Activated T-helper 1 cell treated with anti-CD3 and anti-CD28 coated beads, Interleukin-12 subunit alpha, Interleukin-12 subunit beta, Interleukin-2, Interleukin-4 antibody, amounts not matched to agents 30 ng/mL and 10 ng/mL and 1 ng/mL, durations not matched to agents 14 hours and 24 hours and 36 hours (primary cell): ENCODE measurements at places on chromosomes 7 and 10. TPM values are rescaled to one million over a fixed set of nuclear protein-coding genes. Genes with fewer than 3 reads are reported as not detected.

Gene CCDC146
- 1.2 and 2.1 TPM in 2 replicates for total RNA-seq

GRCh38 chr7:4550117-4550516 lies 132.0 kb upstream of the FOXK1 start:
- no peak for DNase-seq

Gene TDRD1
- 0.10 and 0.13 TPM in 2 replicates for total RNA-seq

DNA sequence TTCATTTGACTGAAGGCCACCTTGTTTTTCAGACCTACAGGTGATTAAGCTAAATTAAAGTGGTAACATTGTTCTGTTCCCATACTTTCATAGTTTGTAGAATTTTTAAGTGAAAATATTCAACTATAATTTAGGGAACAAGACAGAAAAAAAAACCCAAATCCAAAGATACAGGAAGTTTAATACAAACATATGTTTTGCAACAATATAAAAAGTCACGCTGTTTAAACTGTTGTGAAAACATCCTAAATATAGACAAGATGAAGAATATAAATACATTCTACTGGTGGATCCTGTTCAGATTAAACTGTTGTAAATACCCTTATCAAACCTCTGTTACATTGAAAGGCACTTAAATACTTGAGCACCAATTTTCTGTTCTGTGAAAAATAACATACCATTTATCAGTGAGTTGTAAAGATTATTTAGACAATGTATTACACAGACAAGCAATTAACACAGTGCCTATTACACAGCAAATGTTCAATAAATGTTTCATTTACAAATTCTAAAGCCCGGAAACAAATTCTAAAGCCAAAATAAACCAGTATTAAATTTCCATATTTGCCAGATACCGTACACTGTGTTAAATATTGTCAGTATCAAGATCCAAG lies 14.2 kb downstream of the ASZ1 start:
- no peak for DNase-seq

Gene TMEM196
- total RNA-seq = not detected in 2 replicates

Gene AQP1
- 0.12 and 0.13 TPM in 2 replicates for total RNA-seq

Gene ZP3
- total RNA-seq = 4.0 and 4.2 TPM in 2 replicates

DNA sequence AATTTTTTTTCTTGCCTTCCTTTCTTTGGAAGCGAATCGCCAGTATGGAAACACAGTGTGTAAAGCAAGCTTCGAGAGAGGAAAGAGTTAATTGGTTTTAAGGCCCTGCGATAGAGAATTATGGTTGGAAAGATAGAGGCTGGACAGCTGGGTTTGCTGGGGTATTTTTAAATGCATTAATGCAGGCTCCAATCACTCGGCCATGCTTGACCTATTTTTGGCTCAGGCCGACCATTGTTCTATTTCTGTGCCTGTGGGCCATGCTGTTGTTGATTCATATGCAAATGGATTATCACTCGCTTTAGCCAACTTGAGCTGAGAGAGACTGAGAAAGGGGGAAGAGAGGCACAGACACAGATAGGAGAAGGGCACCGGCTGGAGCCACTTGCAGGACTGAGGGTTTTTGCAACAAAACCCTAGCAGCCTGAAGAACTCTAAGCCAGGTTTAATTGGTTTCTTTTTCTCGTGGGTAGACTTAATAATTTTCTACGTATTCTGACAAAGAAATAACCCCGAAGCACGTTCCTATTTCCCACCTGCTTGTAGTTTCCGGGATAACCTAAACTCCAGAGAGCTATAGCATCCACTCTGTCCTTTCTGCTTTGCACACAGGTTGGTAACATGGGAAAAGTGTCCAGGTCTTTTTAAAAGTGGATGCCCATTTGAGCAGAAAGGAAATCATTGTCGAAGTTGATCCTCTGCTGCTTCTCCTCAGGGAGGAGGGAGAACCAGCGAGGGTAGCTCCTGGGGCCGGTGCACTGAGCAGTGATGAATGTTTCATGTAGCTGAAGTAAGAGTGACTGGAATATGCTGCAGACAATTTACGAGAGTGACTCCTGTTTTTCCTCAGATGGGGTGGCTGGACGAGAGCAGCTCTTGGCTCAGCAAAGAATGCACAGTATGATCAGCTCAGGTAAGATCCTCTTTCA lies at the start of gene HDAC9:
Gene HDAC9 (plus strand): TSS at position 338 of the 929 bp plus-strand sequence. CDS start 554 bp downstream, at position 892.
- DNase-seq = no peak

DNA sequence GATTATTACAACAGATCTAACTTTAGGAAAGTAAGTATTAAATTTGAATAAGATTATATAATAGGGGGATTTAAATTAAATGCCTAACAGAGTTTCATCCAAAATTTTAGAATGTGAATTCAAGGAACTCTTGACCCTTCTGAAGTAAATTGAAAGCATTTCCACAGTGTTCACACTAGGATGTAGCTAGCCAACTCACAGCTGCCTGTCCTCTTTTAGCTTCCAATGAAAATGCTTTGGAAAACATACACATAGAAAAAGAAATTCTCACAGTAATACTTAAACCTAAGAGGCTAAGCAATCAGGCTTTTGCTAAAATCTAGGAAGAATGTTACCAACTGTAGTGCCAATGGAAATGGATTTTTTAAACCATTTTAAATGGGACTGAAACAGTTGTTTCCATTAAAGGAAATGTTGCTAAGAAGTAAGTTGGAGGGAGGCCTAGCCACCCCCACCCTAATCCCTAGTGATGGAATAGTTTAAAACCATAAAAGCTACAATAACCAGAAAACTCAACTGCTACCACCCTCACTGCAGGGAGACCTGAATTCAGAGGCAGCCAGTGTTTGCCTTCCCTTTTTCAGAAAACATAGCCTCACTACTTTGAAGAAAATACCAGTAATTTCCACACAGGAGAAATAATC lies 58.3 kb downstream of the REEP3 start:
- DNase-seq = no peak
